ENCODE measurements at places on chromosomes 1 and 21.

- no peak for DNase-seq
Measured at GRCh38 chr1:7375781-7376660, 395.1 kb upstream of the VAMP3 start.

GRCh38 chr21:40255518-40256444 is 388.5 kb downstream of the PCP4 start:
- no peak for DNase-seq

GRCh38 chr1:167003711-167004110 is 14.6 kb downstream of the MAEL start:
- no peak for DNase-seq

GRCh38 chr1:214202992-214203391 is 78.0 kb upstream of the SMYD2 start:
- DNase-seq, result no peak

DNA sequence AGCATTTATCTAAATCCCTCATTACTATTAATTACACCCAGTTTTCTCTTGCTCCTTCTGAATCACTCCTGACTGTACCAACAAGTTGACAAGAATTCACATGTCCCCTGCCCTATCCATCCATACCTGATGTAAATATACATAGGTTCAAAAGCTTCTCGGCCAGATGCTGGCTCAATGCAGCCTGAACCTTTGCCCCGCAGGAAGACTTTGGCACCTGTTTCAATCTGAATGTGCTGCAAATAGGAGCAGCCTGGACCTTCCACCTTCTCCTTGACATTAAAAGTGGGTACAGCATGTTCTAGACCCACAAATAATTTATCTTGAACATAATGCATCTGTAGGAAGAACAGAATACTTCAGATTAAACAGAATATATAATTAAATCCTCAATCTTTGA is 8.7 kb downstream of the KHDC4 start:
- no peak for DNase-seq

- peak; percentile 3 for DNase-seq
Measured at GRCh38 chr1:62912028-62912638, 128.2 kb downstream of the ATG4C start.

DNA sequence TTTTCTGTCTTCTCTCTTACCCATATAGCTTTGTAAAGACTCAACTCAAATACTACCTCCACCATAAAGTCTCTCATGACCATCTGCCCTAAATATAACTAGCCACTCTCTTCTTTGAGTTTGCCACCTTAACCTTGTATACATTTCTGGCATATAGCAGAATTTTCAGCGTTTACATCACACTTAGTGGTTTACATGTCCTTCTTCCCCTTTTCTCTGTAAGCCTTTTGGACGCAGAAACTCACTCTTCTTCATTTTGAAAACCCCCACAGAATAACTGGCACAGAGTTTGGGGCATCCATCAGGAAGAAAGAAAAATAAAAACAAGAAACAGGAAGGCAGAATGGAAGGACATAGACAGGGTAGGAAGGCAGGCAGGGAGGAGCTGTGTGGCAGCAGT is 131.8 kb upstream of the DUSP10 start:
- DNase-seq, result no peak

GRCh38 chr1:91596474-91596873 is 95.8 kb downstream of the CDC7 start:
- DNase-seq, result no peak

GRCh38 chr1:198686069-198686728 is 47.4 kb downstream of the PTPRC start:
- no peak for DNase-seq

DNA sequence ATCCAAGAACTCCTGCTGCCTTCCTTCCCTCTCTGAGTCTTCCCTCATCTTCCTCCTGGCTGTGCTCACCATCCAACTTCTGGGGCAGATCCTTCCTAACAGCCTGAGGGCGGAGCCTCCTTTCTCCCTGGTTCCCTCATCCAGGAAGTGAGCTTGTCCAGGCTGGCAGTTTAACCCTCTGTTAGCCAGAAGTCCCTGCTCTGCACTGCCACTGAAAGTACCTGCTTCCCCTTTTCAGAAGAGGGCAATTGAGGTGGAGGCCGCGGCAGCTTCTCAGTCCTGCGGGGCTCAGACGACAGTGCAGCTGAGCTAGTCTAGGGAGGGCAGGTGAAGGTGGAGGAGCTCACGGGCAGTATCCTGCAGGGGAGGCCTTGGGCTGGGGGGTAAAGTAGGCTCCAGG is 149.1 kb downstream of the FCRL5 start:
- DNase-seq, result no peak

- DNase-seq, result no peak
Measured at GRCh38 chr1:95042286-95042685, 30.5 kb downstream of the ALG14 start.

GRCh38 chr1:232327269-232327668 is 302.7 kb downstream of the SIPA1L2 start:
- DNase-seq, result no peak

DNA sequence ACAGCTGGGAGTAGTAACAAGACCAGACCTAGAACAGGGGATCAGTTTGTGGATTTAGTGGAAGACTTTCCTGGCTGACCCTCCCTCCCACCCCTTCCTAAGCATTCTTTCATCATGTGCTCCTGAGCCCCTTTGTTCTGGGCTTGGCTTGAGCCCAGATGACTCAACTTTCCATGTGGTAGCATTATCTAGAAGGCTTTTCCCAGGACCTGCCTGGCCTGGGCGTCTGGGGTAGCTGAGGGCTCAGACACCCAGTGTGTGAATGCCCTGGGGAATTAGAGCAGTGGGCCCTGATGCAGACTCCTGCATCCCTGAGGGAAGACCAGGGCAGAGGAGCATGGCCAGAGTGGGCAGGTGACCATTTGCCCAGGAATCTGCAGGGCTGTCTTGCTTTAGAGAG is 44.1 kb upstream of the TSPAN2 start:
- no peak for DNase-seq

DNA sequence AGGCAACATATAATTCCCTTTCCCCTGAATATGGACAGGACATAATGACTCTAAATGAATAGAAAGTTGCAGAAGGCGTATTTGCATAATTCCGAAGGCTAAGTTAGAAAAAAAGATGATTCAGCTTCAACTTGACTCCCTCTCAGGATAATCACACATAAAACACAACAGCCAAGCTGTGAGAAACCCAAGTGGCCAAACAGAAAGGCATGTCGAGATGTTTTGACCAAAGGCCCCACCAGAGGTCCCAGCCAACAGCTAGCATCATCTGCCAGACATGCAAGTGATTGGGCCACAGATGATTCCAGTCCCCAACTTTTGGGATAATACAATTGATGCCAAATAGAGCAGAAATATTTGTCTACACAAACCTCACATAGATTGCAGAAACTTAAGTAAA is 444.9 kb downstream of the LTN1 start:
- no peak for DNase-seq

- DNase-seq, result no peak
Measured at GRCh38 chr1:90502696-90503095, 214.4 kb downstream of the BARHL2 start.

GRCh38 chr1:59352065-59352464 is 55.2 kb downstream of the FGGY start:
- no peak for DNase-seq

DNA sequence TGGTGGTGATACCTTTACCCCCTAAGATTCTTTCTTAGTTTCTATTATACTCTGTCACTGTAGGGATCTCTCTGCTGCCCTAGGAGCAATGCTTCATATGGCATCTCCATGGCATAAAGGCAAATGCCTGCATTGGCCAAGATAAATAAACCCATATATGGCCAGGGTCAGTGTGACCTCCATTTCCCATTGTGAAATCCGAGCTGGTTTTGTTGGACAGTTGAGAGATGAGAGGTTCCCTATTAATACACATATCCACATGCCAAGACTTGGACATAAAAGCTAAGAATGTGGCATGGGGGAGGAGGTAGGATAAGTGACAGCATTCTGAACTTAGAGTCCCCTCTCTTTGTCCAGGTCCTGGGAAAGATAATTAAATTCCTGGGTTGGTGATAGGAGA is 1.4 kb downstream of the TPM3 start:
- peak; percentile 17 for DNase-seq

GRCh38 chr1:154609398-154610380 is 1.7 kb upstream of the ADAR start:
- no peak for DNase-seq

GRCh38 chr1:117795190-117795589 is 134.2 kb downstream of the GDAP2 start:
- DNase-seq, result peak; percentile 78

DNA sequence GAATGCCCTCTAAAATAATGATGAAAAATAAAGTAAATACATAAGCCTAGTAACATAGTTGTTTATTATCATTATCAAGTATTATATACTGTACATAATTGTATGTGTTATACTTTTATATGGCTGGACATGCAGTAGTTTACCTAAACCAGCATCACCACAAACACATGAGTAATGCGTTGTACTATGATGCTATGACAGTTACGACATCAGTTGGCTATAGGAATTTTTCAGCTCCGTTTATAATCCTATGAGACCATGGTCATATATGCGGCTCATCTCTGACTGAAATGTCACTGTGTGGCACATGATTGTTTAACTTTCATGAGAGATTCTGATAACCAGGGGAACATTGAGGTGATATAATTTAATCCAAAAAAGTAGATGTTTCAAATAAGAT is 352.1 kb downstream of the ST6GALNAC3 start:
- no peak for DNase-seq

GRCh38 chr1:11314959-11315358 is 42.0 kb downstream of the UBIAD1 start:
- DNase-seq, result no peak

DNA sequence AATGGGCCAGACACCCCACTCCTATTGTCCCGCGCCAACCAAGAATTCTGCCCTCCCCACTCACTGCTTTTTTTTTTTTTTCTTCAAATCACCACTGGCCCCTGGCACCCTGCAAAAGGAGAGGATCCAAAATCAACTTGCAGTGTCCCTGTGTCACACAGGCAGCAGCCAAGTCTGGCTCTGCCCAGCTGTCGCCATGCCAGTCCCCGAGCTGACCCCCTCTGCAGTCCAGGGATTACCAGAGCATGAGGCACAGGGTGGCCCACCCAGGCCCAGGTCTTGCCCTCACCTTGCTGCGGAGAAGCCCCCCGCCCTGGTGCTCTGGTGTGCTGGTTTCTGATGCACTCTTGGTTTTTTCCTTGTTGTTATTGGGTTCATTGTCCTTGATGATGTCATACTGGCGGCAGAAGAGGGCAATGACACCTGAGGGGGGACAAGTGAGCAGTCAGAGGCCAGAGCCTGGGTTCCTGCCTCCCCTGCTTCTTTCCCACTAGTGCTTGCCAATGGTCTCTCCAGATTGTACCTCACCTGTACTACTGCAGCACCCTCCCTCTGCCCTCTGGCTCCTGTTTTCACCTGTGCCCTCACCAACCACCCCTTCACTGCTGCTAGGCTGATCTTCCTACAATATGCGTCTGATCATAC is 6.2 kb downstream of the FNDC5 start:
- DNase-seq, result no peak

DNA sequence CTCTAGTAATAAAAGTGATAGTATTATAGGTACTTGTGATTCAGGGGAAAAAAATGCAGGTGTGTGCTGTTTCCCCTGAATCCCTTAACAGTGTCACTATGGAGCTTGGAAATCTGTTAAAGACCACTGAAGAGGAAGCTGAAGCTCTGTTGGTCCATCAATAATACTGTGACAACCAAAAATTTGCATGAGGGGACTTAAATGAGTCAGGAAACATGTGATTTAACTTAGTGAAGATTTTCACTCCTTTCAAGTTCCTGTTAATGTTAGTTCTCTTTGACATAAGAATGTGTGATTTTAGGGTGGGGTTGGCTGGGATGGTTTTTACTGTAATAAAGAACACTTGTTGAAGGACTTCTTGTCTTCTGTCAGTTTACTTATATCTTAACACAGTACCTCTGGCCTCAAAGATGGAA is 32.0 kb downstream of the VANGL2 start:
- DNase-seq, result no peak

- peak; percentile 80 for DNase-seq
Measured at GRCh38 chr21:43600642-43601402, 58.5 kb downstream of the HSF2BP start.

- DNase-seq, result no peak
Measured at GRCh38 chr1:242839101-242839500, 314.6 kb upstream of the PLD5 start.

- DNase-seq, result no peak
Measured at GRCh38 chr21:27196651-27197050, 229.8 kb upstream of the ADAMTS5 start.

- DNase-seq, result no peak
Measured at GRCh38 chr1:158952416-158952815, 21.1 kb downstream of the PYHIN1 start.

GRCh38 chr21:20647607-20648006 is 350.6 kb upstream of the NCAM2 start:
- no peak for DNase-seq

DNA sequence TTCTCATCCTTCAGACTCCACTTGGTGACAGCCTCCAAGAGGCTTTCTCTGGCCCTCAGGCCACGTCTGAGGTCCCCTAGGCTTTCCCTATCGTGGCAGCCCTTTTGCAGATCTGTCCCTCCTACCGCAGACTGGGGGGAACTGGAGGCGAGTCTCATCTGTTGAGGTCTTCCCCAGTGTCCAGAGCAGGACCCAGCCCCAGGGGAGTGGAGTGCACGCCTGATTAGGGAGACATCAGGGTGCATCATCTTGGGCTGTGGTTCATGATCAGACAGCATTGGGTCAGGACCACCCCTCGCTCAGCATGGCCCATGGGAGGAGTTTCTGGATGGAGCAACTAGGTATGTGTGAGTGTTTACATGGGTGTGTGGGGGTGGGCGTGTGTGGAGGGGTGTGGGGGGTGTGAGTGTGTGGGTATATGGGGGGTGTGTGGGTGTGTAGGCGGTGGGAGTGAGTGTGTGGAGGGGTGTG is 8.5 kb upstream of the MATN1 start:
- no peak for DNase-seq

- DNase-seq, result no peak
Measured at GRCh38 chr21:28884481-28884880, 108.2 kb downstream of the LTN1 start.

- DNase-seq, result no peak
Measured at GRCh38 chr1:233333086-233333485, 5.6 kb downstream of the MAP3K21 start.

GRCh38 chr1:95221306-95221705 is 12.7 kb upstream of the RWDD3 start:
- no peak for DNase-seq

- no peak for DNase-seq
Measured at GRCh38 chr1:223308136-223308535, 55.8 kb downstream of the SUSD4 start.

DNA sequence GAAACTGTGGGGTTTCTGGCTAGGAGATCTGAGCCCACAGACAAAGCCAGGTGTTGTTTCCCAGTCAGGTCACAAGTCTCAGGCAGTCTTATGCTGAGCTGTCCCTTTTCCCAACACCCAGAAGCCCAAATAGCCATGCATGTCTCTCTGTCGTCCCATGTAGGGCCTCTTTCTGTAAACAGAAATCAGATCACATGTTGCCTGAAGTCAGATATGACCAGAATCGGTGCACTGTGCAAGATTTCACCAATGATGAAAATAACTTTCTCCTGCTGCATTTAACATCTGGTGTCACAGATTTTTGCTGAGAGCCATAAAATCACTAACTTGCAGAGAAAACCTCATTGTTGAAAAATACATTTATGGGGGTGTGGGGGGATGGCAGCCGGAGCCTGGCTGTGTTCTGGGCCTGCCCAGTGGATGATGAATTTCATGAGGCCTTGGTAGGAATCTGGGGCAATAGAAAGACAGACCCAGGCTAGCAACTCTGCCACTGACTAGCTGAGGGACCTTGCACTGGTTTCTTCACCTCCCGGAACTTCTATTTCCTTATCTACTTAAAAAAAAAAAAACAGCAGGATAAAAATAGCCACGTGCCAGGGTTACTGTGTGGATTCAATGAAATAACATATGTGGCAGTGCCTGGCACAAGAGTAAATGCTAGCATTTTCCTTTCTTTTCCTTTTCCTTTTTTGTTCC is 158.8 kb upstream of the NFIA start:
- DNase-seq, result no peak

Measured in AG09309 (cell line).